Choroid plexus epithelial cell (primary cell): ENCODE measurements at places on chromosomes 13 and 19.

GRCh38 chr19:51158474-51159129, 16.5 kb downstream of the SIGLEC7 start:
- peak; percentile 49 for DNase-seq

GRCh38 chr13:106213028-106213757, 322.3 kb downstream of the EFNB2 start:
- no peak for DNase-seq

GRCh38 chr19:42242069-42242511, 312 bp downstream of the GSK3A start:
- DNase-seq, result peak; percentile 14

- no peak for DNase-seq
Observed at GRCh38 chr19:35911173-35911572, 3.1 kb upstream of the TYROBP start.

- no peak for DNase-seq
Observed at GRCh38 chr19:18286973-18287635, 5.7 kb upstream of the JUND start.

DNA sequence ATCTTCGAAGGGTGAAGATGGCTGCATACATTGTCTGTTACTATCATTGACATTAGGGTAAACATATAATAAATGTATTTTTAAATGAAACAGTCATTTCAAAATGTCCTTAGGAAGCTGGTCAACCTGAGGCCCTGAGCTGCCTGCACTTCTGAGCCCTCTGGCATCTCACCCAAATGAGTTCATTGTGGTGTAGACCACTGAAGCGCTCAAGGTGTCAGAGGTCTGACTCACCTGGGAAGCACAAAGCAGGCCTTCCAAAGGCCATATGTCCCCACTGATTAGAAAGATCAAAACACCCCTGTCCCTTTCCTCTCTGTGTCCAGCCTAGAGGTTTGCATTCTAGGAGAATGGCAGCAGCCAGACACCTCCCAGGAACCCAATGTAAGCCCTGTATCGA, 59.6 kb downstream of the COL4A2 start:
- no peak for DNase-seq

DNA sequence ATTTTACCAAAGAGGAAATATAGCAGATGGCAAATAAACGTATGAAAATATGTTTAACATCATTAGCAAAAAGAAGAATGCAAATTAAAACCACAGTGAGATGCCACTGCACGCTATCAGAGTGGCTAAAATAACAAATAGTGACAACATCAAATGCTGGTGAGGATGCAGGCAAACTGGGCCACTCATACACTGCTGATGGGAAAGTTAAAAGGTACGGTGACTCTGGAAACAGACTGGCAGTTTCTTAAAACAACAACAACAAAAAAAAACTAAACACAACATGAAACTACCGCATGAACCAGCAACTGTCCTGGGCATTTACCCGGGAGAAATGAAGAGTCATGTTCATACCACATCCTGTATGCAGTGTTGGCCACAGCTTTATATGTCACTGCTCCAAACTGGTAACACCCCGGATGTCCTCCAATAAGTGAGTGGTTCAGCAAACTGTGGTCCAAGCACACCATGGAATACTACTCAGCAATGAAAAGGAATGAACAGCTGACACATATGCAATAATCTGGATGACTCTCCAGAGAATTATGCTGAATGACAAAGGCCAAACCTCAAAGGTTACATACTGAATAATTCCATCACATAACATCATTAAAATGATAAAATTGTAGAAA, 22.3 kb downstream of the EPS15L1 start:
- DNase-seq, result peak; percentile 68

- no peak for DNase-seq
Observed at GRCh38 chr19:57434386-57435061, 601 bp upstream of the ZNF749 start.

DNA sequence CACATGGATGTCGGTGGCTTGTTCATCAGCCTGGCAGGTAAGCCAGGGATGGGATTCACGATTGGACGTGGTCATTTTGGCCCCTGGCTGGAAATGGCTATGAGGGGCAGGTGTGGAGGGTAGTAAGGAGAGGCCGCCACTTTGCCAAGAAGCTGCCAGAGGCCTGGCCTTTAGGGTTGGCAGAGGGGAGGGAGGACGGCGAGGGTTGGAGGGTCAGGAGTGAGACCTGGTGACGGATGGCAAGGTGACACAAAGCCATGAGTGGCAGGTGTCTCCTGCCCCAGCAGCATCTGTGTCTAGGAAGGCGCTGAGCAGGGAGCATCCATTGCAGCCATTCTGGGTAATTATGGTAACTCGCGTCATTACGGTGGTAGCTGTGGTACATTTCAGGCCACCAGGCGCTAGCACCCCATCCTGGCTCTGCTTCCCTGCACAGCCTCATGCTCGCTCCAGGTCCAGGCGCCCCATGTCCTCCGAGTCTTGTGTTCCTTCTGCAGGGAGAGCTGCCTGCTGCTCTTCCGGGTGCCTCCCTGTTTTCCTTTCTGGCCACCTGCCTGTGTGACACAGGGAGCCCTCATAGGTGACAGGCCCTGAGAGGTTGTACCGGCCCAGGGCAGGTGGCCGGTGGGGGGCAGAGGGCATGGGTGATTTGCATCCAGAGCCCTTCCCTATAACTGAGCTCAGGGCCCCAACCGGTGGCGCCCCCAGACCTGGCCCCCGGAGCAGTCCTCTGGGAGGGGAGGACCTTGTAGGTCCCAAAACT, 4.2 kb downstream of the SSBP4 start:
- no peak for DNase-seq

DNA sequence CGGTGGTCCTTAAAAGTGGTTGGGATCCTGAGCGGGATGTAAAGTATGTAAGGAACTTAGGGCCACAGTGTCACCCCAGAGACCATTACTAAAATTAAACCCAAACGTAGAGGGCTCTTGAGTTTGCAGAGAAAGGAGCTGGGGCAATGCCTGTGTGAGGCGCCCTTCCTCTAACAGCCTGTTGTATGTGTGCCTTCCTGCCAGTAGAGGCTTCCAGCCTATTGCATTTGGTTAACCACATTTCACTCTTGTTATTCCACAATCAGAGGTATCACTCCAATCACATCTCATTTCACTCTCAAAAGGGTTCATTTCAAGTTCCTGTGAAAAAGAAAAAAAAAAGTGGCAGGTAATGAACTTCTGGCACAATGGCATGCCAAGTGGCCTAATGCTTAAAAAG, 29.4 kb downstream of the DIAPH3 start:
- peak; percentile 42 for DNase-seq

GRCh38 chr19:56101746-56102535, 19.2 kb downstream of the ZNF787 start:
- no peak for DNase-seq

- no peak for DNase-seq
Observed at GRCh38 chr13:110237875-110238817, 68.8 kb downstream of the COL4A1 start.

DNA sequence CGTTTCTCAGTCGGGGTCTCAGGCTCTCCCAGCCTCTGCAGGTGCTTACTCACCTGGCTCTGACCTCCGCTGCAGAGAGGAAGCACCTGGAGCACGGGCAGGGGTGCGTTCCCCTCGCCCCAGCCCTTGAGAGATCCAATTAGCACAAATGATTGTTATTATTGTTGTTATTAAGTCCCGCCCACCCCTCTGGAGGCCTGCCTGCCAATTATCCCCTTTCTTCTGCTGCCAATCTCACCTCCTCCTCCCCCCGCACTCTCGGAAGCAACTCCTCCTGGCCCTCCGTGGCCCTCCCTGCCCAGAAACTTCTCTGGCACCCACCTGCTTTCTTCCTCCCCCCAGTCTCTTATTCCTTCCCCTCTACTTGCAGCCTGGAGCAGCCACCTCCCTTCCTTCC, 8.8 kb downstream of the ZNF787 start:
- DNase-seq, result no peak

- DNase-seq, result no peak
Observed at GRCh38 chr19:35341565-35342225, 6.0 kb upstream of the FFAR1 start.

DNA sequence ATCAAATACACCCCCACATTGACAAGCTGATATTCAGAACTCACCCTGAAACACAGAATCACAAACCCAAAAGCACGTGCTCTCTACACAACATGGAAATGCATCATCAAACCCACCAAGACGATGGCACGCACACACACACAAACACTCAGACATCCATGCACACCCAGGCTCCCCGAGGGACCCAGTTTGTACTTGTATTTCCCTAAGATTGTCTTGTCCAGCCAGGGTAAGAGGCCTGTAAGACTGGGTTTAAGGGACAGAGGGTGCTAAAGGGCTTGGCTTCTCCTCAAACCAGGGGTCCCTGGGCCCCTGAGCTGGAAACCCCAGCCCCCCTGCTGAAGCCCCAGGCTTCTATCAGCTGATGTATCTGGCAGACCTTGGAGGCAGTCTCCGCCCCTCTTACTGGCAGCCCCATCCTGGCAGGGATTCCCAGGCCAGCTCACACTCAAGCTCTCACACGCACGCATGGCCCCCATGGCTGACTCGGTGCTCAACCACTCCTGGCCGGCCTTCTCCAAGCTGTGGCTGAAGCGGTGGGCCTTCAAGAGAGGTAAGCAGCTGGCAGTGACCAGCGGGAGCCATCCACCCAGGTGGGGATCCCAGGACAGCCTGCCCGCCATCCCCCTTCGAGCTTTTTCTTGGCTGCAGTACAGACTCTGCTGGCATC, 6.5 kb downstream of the ARHGEF18 start:
- peak; percentile 9 for DNase-seq

- peak; percentile 85 for DNase-seq
Observed at GRCh38 chr19:53424968-53425597, 6.7 kb upstream of the ZNF761 start.

GRCh38 chr13:92739306-92739818, 487.2 kb upstream of the GPC6 start:
- peak; percentile 5 for DNase-seq

- peak; percentile 39 for DNase-seq
Observed at GRCh38 chr13:71625694-71626093, 241.3 kb downstream of the DACH1 start.

GRCh38 chr13:93116809-93117208, 109.8 kb upstream of the GPC6 start:
- peak; percentile 15 for DNase-seq

GRCh38 chr13:20769834-20770233, 3.9 kb downstream of the EEF1AKMT1 start:
- no peak for DNase-seq

DNA sequence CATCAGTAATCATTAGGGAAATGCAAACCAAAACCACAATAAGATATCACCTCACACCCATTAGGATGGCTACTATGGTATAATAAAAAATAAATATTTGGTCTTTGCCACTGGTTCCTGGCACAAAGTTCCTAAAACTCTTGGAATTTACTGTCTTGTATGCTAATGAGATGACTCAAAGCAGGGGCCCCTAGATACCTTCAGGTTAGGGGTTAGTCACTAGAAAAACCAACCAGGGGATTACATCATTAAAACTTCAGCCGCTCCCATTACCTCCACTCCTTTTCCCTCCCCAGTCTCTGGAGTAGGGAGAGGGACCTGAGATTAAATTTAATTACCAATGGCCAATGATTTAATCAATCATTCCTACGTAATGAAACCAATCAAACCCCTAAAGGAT, 49.6 kb downstream of the THSD1 start:
- peak; percentile 34 for DNase-seq

DNA sequence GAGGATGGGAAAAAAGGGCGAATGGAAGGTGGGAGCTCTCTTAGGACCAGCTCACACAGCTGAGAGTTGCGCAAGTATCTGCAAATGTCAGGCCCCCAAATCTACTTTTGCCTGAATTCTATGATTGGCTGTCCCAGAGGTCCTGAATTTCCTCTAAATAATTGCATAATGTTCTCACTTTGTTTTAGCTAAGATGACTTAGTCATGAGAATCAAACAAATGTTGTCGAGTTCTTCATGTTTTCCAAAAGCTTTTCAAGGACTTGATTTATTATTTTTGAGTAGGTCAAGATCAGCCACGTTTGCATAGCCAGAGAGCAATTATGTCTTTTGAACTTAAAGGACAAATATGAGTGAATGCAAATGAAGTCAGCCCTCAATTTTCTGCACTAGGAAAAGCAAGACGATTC, 246.6 kb upstream of the MAB21L1 start:
- peak; percentile 22 for DNase-seq

GRCh38 chr13:20547479-20547908, 19.5 kb upstream of the IFT88 start:
- DNase-seq, result no peak

- no peak for DNase-seq
Observed at GRCh38 chr19:27676877-27677276, 1536.1 kb downstream of the UQCRFS1 start.

DNA sequence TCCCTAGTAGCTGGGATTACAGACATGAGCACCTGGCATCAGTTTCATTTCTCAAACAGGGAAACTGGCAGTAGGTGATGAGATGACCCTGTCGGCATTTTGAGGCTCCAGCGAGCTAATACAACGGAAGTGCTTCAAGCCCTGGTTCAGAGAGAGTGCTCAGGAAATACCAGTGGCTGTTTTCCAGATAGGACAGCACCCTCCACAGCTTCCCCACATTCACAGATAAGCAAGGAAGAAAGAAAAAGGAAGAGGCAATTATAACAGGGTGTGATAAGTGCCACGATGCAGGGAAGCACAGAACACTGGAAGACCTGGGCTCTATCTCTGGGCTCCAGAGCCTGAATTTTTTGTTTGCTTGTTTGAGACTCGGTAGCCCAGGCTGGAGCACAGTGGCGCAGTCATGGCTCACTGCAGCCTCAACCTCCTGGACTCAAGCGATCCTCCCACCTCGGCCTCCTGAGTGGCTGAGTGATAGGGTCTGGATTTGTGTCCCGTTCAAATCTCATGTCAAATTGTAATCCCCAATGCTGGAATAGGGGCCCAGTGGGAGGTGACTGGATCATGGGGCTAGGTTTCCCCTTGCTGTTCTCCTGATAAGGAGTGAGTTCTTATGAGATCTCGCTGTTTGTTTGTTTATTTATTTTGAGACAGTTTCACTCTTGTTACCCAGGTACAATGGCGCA, 43.5 kb downstream of the PIN1 start:
- peak; percentile 39 for DNase-seq

- DNase-seq, result no peak
Observed at GRCh38 chr19:49378512-49378911, 9.5 kb upstream of the KASH5 start.

DNA sequence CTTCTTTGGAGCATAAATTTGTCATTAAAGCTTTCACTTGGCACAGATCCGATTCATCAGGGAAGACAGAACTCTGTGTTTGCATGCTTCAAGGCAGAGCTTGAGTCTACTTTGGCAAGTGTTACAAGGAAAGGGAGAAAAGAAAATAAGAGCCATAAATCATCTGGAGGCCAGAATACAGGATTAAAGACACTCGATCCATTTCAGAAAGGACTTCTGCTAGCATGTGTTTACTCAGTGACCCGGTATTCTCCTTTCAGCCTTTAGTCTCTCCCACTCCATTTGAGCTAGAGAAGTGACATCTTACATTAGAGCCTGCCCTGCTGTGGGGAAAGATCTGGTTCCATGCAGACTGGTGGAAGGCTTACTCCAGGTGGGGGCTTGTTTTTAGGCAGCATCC, 306.4 kb downstream of the KLF5 start:
- no peak for DNase-seq
